ENCODE measurements at places on chromosomes 2 and 18.

DNA sequence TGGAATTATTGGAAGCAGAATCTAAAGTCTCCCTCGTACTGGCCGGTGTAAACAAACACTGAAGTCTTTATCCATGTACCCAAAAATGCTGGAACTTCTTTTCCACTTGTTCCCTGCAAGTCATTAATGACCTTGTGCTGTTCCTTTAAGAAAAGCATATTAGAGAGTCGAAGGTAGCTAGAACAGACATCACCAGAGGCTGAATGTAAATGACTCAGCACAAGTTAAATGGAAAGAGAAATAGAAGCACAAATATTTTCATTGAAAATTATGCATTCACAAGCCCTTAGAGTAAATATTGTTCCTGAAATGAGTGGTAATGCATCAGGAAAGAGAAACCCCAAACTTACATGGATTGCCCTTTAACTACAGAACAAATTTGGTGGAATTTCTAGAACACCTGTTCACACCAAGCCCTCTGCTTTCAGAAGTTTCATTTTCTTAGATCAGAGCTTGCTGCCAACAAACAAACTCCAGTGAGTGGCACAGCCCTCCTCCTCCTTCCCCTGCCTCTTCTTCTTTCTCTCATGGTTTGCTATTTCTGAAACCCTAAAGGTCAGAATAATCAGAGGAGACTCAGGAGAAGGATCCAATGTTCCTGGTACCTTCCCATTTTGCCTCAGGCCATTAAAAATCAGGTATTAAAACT, 264.3 kb downstream of the TXNL1 start:
- DNase-seq: no peak

DNA sequence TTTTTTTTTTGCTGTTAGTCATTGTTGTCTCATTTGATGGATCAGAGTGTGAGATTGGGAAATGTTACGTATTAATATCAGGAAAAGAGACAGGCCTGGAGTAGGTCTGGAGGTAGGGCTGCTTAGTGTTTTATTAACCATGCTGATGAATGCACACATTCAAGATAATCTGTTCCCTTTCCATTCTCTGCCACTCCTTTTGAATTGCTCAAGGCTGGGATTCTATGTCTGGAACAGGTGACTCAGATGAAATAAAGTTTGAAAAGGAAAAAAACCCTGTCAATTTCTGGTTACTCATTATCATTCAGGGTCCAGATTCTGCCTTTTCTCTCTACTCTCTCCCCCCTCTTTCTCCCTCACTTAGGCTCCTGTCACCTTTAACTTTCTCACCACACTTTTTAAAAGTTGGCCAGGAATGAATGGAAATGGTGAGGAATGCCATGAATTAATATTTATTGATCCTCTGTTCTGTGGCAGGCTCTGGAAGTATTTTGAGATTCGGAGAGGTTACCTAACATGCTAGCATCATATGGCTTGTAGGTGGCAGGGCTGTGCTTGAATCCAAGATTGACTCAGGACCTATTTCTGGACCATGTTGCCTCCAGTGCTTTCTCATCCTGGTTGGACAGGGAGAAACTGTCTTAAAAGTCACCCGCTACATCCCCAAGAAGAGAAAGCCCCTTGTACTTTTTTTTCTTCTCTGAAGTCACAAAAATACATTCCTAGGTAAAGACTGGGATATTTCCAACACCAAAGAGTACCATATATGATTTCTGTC, 40.2 kb downstream of the MAP4K4 start:
- no peak for DNase-seq

GRCh38 chr2:11984316-11985158, 238.1 kb downstream of the LPIN1 start:
- no peak for DNase-seq

- no peak for DNase-seq
These were observed 326.7 kb downstream of the MTX2 start for GRCh38 chr2:176595986-176596385.

DNA sequence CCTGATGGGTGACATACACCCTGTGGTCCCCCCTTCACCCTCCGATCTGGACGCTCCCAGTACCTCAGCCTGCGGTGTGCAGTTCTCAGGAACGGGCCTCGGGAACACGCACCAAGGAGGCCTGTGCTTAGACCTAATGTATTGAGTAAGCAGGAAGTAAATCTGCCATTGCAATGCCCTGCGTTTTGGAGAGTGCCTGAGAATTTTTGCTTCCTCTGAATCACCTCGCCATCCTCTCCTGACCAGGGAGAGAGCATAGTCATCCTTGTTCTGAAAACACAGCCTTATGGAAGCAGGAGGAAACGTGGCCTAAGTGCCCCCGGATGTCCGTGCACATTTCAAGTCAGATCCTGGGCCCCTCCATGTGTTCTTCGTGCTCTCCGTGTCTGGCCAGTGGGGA, 272.2 kb downstream of the NDUFA10 start:
- DNase-seq: no peak

DNA sequence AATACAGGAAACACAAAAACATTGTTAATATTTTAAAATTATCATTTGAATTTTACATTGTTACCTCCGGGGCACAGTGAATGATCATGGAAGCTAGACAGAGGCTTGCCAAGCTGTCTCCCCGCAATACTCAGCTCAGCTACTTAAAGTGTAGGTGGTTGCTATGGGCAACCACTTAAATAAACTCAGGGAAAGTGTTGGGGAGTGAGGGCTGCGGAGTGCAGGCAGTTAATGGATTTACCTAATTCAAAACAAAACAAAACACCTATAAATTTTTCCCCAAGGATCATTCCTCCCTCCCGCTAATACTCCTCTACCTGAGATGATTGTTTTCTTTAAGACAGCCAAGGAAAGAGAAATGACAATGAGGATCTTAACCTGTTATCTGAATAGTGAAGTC, 349.5 kb downstream of the TGIF1 start:
- no peak for DNase-seq

DNA sequence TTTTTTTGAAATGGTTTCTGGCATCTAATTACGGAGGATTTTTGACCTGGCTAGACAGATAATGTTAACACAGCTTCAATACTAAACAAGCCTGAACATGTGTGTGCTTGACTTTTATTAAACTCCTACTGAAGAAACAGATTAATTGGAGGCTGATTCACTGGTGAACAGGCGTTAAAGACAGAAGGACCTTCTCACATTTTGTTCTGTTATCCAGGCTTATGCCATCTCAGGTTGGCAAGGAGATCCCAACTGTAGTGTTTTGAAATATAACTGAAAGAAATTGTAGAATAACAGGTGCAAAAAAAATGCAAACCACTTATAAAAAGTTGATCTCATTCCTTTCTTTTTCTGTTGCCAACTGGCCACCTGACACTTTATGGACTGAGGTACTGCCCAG, 269.6 kb downstream of the ARHGAP15 start:
- no peak for DNase-seq

DNA sequence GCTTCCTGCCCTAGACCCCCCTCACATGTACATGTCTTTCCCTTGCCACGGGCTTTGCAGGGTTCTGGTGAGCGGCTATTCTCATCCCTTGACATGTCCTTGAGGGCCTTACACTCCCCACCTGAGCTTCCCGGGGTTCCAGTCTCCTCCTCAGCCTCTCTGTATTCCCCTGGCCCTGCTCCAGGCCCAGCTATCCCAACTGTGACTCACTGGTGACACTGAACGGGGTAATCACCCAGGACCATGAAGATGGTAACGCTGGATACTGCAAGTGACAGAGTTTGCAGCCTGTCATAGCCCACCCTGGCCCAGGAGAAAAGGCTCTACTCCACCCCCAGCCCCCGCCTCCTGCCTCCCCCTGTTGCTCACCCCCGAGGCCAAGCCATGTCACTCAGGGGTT, 27.3 kb downstream of the KIF3C start:
- no peak for DNase-seq

DNA sequence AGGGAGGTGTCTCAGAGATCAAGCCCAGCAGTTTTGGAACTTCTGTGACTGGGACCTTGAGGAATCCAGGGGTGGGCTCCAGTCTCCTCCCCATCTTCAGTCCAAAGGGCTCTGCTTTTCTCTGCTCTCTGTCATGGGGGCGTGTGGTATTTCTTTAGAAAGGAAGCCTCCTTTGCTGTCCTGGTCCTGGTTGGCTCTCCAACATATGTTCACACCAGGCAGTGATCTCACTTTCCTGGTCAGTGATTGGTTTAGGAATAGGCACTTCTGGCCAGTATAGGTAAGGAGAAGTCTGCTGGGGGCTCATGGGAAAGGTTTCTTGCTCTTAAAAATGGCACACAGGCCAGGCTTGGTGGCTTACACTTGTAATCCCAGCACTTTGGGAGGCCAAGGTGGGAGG, 115.5 kb upstream of the HAAO start:
- DNase-seq: no peak

GRCh38 chr2:134410831-134411231, 157.0 kb downstream of the MGAT5 start:
- DNase-seq: no peak

DNA sequence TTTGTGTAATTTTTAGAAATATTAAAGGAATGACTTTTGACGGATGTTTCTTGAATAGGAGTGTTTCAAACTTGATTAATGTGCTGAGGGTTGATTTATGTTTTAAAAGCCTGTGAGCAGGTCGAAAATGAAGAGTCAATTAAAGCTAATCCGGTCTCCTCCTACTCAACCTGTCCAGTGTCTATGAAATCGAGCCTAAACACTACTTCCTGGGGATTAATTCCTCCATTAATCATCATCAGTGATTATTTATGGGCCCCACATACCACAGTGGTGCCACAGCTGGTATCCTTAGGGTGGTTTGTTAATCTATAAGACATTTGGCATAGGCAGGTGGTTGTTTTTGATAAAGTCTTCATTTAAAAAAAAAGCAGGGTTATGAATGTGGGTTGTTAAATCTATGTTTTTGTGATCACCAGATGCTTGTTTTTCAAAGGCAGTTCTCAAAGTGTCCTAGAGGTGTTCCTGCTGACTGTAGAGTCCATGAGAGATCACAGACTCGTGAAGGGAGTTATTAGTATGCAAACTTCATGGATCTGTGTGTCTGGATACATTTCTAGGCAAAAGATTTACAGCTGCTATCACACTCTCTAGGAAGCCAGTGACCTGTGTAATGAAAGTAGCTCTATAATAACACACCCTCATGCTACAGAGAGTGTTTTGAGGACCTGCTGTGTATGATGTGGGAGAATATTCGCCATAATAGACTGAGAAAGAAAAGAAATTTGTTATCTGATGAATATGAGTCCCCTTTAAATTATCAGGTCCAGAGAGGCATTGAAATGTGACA, 308.6 kb downstream of the AKAIN1 start:
- DNase-seq: no peak

DNA sequence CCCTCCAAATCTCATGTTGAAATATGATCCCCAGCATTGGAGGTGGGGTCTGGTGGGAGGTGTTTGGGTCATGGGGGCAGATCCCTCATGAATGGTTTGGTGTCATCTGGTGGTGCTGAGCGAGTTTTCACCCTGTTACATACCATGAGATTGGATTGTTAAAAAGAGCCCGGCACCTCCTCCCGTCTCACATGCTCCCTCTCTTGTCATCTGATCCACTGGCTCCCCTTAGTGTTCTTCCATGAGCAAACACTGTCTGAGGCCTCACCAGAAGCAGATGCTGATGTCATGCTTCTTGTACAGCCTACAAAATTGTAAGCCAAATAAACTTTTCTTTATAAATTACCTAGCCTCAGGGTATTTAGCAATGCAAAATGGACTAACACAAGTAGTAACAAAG, 405.0 kb upstream of the SLC39A10 start:
- no peak for DNase-seq

GRCh38 chr2:144434425-144435222, 85.3 kb downstream of the ZEB2 start:
- DNase-seq: no peak

DNA sequence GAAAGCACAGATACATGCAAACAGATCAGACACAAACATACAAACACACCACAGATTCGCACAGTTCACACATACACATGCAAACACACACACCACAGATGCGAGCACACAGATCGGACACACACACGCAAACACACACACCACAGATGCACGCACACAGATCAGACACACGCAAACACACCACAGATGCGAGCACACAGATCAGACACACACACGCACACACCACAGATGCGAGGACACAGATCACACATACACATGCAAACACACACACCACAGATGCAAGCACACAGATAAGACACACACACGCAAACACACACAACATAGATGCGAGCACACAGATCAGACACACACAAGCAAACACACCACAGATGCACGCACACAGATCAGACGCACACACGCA, 149.0 kb downstream of the PXDN start:
- DNase-seq: no peak
